Hematopoietic multipotent progenitor cell treated with erythropoietin and hydrocortisone succinate and interleukin-3 and kit ligand, for 17 days (in vitro differentiated cells): ENCODE measurements at places on chromosomes 16 and 17.

GRCh38 chr16:27199736-27200135 is 3.6 kb upstream of the KDM8 start:
- DNase-seq: no peak

GRCh38 chr17:65259281-65259680 is 122.1 kb downstream of the RGS9 start:
- DNase-seq: no peak

DNA sequence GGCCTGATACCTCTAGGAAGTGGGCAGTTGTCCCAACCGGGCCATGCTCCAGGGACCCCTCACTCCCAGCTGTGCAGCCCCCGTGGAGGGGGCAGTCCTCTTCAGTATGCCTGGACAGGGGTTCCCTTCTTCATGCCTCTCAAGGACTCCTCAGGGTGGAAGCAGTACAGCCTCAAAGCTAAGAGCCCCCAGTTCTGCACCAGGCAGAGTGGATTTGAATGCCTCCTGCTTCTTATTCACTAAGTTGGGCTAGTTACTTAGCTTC is 23.9 kb upstream of the ST6GALNAC1 start:
- DNase-seq: no peak

- DNase-seq: no peak
These were observed 4.3 kb upstream of the SETD6 start for GRCh38 chr16:58510776-58511628.

GRCh38 chr17:50640686-50641351 is 6.1 kb downstream of the ABCC3 start:
- DNase-seq: no peak

DNA sequence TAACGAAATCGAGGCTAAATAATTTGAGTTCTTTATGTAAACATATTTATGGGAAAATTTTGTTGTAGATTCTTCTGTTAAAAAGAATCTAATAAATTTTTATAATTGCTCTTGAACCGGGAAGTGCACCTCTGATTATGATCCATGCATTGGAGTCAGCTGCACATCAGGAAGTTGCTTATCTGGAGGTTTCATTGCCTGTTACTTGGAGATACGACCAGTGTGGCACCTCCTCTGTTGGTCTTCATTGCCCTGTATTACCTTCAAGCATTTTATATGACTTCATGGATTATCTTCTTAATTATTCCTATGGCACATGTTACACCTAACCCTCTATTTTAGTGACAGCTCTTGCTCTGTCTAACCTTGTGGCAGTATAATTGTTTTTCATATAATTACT is 312.6 kb upstream of the TBX2 start:
- DNase-seq: no peak

- DNase-seq: no peak
These were observed 582.3 kb downstream of the WWOX start for GRCh38 chr16:78681743-78682142.

GRCh38 chr17:70476368-70476767 is 307.0 kb downstream of the KCNJ2 start:
- DNase-seq: no peak

GRCh38 chr16:56684256-56684925 is 2.1 kb downstream of the MT1X start:
- DNase-seq: no peak

DNA sequence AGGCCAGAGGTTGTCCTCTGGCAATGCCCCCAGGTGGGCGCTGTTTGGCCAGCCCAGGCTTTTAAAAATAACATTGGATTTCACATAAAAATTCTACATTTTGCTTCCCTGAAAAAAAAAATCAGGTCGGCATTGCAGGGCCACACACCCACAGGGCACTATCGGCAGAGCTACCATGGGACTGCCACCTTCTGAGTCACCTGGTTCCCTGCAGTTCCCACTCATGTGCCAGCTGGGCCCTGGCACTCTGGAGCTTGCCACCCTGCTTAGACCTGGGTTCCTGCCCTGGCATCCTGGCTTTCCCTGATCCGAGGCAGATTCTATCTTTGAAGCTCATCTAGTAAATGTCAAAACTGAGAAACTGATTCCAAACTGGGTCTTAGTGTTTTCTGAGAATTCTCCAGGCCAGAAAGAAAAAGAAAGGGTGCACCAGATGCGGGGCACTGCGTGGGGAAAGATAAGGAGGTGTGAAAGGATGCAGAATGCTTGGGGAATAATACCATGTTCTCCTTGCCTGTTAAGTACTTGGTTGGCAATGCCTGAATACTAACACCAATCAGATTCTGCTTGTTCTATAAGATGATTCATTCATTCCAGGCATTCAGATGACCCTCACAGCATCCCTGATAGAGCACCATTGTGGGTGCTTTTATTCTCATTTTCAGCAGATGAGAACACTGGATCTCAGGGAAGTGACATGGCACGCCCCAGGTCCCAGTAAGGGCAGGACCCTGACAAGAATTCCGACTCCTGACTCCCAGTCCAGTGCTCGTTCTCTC is 51.8 kb downstream of the RAI1 start:
- no peak for DNase-seq

GRCh38 chr16:76441876-76442275 is 164.7 kb downstream of the CNTNAP4 start:
- no peak for DNase-seq

- DNase-seq: peak; percentile 63
These were observed 1.2 kb downstream of the DYNLL2 start for GRCh38 chr17:58084317-58084981.

DNA sequence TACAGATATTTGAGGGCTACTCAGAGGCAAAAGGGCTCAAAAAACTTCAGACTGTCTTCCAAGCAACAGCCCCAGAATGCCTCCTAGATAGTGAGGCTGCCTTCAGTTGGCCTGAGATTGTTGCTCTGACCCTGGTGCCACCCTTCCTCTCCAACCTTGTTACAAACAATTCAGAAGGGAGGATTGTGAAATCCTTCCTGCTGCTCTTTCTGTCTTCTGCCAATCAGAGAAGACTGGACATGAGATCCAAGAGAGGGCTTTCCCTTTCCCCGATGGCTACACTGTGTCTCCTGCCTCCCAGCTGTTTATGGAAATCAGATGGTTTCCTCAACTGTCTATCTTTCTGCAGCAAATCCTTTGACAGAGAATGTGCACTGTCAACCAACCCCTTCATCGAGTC is 419.9 kb downstream of the CDH13 start:
- no peak for DNase-seq

- DNase-seq: no peak
These were observed 15.6 kb downstream of the CTRL start for GRCh38 chr16:67915831-67916723.

DNA sequence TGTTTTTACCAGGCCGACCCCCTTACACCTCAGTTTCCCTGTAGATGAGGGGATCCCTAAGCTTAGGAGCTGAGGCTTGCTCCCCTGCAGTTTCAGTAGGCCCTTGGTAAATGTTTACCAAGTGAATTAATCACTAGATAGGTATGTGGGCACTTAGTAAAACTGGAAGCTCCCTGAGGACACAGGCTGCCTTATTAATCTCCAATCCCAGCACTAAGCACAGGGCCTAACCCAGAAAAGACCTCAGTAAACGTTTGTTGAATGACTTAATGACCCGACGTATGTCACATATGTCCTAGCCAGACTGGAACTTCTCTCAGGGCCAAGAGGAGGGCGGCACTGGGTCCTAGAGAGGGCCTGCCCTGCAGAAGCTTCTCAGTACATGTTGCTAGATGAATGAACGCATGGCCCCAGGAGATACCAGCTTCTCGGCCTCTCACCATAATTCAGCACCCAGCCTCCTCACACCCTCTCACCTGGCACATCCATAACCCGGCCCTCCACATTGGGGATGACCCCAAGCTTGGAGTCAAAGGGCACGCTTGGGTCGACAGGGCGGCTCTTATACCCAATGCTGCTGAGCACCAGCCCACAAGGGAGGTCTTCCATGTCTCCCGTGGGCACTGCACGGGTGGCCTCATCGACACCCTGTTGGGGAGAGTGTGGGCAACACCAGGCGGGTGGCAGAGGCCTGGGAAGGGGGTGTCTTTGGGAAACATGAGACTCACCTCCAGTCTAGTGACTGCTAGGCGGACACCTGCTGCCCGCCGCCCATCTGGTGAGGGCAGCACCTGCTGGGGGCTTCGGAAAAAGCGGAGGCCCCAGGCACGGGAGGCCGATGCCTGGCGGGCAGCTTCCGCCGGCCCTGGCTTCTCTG is 4.0 kb upstream of the GRIN2C start:
- DNase-seq: no peak

- DNase-seq: peak; percentile 96
These were observed 3.4 kb downstream of the NARF start for GRCh38 chr17:82461827-82462524.

- DNase-seq: no peak
These were observed 26.9 kb downstream of the DNAH2 start for GRCh38 chr17:7744416-7744815.

GRCh38 chr16:54239456-54239855 is 47.1 kb downstream of the IRX3 start:
- DNase-seq: no peak

GRCh38 chr16:66120656-66121055 is 245.8 kb upstream of the CDH5 start:
- DNase-seq: no peak

GRCh38 chr16:25894093-25894492 is 202.3 kb downstream of the HS3ST4 start:
- DNase-seq: no peak

DNA sequence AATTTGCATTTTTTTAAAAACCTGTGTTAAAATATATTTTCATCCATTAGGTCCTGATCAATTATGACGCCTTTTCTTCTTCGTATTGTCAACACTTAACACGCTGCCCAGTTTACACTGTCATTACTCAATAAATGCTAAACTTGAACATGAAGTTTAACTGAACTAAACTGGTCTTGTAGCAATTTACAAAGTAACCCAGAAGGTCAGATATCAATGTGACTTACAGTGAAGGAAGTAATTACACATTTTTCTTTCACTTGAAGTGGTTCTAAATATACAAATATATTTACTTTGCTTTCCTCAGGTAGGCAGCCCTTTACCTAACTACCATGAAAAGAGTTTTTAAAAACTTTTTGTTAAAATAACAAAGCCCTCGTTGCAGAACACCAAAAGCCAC is 256.5 kb upstream of the AXIN2 start:
- no peak for DNase-seq

DNA sequence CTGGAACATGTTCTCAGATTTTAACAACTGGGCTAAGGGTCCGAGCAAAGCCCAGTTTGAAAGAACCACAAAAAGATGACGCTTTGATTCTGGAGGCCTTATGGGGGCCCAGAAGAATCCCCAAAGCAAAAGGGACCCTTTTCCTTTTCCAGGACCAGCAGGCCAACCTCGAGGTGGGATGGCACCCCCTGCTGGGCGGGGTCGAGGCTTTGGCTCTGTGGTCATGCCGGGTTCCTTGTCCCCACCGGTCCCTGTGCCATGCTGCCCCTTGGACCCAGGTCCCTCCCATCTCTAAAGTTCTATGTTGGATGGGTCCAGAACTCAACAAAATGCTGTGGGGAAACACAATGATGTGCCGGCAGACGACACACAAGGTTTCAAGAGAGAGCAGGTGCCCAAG is 30.9 kb downstream of the TMEM204 start:
- no peak for DNase-seq

- no peak for DNase-seq
These were observed at the start of gene KCNJ16 for GRCh38 chr17:70074956-70075355. TSS of gene KCNJ16 (plus strand) at chr17:70075225. CDS start at chr17:70132088, 56,863 bp downstream.

DNA sequence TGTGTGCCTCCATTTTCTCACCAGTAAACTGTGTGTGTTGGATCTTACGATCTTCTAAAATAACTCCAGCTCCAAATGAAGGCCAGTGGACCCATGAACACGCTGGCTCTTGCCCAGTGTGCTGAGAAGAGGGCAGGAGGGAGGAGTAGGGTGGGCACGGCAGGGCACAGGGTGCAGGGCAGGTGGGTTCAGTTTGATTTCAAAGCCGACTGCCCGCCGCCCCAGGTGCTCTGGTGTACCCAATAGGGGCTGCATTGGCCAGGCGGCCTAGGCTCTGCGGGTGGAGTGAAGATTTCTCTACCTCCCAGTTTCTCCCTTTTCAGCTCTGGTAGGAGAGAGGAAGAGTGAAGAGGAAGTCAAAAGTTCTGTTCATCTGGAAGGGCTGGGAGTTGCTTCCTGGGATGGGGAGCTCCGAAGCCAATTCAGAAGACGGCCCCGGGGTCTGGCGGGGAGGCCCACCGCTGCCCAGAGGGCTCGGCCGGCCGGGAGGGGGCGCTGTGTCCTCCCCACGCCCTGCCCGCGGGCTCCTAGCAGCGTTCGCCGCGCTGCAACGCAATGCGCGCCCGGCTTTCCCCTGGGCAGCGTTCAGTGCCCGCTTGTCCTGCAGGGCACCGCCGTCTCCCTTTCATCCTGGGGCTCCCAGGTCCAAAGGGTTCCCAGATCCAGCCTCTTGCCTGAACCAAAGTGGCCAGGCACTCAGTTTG is 1.1 kb upstream of the CRHR1 start:
- DNase-seq: no peak

DNA sequence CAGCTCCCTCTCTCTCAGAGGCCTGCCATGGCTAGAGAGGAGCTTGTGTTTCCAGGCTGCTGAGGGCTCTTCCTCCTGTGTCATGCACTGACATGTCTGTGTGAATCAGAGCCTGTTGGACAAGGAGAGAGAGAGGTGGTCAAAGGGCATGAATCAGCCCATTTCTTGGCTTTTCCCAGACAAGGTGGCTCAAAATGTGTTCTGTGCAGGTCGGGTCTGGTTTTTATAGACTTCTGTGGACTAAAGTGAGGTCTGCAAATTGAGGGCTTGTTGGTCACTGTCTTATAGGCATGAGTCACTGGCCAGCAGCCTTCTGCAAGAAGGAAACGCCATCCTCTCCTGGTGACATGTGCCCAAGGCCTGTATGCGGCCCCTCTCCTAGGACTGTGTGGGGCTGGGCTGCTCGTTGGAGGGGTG is 97.9 kb downstream of the FOXL1 start:
- no peak for DNase-seq

GRCh38 chr17:57302690-57303465 is 46.6 kb downstream of the MSI2 start:
- no peak for DNase-seq

DNA sequence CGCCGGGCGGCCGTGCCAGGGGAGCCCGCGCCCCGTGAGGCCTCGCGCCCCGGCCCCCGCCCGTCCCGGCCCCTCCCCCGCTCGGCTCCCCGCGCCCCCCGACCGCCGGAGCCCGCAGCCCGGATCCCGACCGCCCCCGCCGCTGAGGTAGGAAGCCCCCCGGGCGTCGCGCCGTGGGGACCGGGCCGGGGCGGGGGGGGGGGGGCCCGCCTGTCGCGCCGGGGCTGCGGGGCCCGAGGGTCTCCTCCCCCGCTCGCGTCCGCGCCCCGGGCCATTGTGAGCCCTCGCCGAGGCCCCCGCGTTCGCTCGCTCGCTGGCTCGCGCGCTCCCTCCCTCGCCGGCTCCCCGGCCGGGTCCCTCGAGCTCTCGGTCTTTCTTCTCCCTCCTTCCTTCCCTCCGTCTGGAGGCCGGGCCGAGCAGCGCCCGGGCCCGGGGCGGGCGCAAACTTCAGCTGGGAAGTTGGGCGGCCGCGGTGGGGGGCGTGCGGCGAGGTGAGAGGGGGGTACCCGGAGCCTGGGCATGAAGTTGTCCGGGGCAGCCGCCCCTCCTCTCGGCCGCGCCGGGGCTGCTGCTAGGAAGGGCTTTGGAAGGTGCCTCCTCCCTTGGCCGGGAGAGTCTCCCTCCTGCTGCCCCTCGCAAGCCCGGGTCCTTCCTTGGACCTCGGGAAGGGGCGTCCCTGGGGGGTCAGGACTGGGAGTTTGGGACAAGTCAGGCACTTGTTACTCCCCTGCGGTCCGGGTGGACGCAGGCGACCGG is 419 bp downstream of the GLIS2 start:
- DNase-seq: no peak

- DNase-seq: no peak
These were observed 7.6 kb upstream of the ZNF624 start for GRCh38 chr17:16661217-16661616.

GRCh38 chr16:528111-529011 is 849 bp downstream of the CAPN15 start:
- DNase-seq: peak; percentile 63

GRCh38 chr17:41347869-41348760 is 2.5 kb downstream of the KRT33A start:
- DNase-seq: no peak
